COLO829 (cell line): ENCODE measurements at places on chromosomes 5 and 9.

DNA sequence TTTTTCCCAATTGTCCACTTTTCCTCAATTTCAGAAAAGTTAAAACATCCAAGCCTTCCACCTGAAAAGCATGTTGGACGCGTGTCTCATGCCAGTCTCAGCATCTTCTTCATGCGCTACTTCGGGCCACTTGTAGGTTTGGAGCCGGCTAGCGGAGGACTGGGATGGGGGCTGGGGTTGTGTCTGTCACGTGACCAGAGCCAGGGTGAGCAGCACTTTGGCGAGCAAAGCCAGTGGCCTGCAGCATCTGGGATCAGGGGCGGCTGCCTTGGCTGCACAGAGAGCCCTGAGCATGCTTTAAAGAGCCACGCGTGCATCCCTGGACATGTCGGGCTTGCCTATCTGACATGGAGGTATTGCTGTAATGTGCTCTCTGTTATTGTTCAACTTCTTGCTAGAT lies 41.2 kb downstream of the SLC6A3 start:
- no peak for DNase-seq

DNA sequence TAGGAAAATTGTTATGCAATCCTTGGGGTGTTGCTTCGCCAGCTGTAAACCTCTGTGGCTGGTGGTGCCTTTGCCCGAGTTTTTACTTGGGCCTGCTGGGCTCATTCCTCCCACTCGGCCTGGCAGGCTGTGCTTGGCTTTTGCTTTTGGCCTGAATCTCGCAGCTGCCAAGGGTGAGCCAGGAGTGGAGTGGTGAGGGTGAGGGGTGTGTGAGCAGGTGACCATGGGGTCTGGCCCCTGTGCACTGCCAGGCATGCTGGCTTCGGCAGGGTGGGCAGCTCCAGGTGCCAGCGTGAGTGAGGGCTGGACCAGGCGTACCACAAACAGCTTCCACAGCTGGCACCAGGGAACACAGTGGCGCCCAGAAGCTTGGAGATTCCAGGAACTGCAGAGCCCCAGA lies 12.6 kb upstream of the DHFR start:
- DNase-seq: no peak

DNA sequence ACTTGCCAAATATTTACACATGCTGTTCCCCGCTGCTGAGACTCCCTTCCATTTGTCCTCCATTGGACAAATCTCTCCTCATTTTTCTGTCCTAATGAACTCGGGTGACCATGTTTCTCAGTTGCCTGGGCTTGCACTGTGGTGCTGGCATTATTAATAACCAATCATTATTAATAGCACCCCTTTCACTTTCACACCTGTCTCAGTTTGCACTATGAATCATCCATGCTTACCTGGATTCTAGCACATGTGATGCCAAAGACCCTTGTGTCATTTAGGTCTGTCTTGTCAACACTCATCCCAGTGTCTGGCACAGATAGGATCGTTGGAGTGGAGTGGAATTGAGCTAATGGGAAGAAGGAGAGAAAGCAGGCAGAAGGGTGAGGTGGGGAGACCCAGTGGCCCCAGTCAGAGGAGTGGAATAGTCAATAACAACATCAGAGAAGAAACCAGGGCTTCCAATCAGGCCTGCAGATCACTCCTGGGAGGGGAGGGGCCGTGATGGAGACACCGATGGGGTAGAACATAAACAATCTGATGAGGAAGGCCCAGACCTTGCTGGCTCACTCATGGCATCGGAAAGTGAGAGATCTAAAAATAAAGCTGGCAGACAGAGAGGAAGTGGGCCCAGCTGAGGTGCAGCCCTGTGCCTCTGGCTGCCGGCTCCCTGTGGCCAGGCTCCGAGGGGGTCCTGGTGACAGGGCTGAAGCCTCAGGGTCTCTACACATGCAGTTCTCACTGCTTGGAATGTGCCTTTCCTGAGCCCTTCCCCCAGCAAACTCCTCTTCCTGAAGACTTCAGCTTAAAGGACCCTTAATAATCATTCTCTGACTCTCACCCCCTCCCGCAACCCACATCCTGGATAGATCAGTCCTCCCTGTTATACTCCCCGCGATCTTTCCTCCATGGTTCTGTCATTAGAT lies 33.5 kb upstream of the CRB2 start:
- no peak for DNase-seq

- no peak for DNase-seq
Observed at GRCh38 chr5:133222040-133222439, 170.2 kb downstream of the HSPA4 start.

- DNase-seq: peak; percentile 66
Observed at GRCh38 chr5:142548739-142549275, 137.1 kb downstream of the FGF1 start.

DNA sequence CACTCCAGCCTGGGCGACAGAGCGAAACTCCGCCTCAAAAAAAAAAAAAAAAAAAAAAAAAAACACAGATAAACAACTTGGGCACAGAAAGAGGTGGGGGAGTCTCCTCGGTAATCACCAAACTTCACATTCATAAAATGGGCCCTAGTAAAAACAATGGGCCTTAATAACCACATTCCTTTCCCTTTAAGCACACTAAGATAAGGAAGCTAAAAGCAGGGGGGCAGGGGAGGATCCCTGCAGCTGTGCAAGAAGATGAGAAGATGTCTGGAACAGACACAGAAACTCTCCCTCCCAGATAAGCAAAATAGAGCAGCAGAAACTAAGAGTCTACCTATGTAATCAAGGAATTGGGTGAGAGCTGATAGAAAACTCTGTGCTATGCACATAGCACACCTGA lies 111.2 kb upstream of the FAM174A start:
- no peak for DNase-seq

DNA sequence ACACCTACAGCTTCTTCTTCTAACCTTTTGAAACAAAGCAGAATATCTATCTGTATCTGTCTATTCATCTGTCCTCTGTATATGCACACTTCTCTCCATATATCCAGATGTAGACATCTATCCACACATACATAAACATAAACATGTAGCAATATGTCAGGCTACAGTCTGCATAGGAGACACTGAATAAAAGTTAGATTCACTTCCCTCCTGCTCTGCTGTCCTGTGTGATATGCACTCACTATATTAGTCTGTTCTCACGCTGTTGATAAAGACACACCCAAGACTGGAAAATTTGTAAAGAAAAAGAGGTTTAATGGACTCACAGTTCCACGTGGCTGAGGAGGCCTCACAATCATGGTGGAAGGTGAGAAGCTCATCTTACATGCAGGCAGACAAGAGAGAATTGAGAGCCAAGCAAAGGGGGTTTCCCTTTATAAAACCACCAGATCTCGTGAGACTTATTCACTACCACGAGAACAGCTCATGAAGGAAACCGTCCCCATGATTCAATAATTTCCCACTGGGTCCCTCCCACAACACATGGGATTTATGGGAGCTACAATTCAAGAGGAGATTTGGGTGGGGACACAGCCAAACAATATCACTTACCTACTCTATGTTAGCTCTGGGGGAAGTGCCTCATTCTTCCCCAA lies 24.1 kb downstream of the RANBP3L start:
- DNase-seq: no peak

GRCh38 chr5:5616247-5616895 lies 193.9 kb downstream of the ICE1 start:
- DNase-seq: no peak

DNA sequence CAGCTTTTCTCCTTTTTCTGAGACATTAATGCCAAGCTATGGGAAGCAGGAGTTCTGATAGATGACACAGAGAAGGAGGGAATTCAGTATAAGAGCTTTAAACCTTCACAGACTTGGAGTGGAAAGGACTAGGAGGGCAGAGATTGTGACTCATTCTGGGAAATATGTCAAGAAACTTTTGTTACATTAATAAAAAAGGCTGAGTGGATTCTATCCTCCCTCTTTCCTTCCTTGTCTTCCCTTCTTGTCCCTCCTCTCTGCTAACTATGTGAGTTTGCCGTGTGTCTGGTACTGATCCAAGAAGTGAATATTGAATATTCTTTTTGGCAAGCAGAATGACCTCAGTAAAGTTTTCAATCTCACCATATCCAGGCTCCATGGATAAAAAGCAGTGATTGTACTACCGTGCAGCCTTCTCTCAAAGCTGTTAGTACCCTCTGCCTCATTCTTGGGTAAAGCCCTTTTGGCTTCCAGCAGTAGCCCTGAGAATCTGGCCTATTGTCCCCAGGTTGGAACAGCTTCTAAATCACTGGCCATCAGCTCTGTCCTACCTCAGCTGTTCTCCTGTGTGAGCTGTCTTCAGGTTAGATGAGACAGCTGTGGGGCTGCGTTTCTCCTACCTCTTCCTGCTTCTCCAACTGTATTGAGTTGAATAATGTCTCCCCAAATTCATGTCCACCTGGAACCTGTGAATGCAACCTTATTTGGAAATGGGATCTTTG lies 73.9 kb downstream of the ATG10 start:
- DNase-seq: no peak

DNA sequence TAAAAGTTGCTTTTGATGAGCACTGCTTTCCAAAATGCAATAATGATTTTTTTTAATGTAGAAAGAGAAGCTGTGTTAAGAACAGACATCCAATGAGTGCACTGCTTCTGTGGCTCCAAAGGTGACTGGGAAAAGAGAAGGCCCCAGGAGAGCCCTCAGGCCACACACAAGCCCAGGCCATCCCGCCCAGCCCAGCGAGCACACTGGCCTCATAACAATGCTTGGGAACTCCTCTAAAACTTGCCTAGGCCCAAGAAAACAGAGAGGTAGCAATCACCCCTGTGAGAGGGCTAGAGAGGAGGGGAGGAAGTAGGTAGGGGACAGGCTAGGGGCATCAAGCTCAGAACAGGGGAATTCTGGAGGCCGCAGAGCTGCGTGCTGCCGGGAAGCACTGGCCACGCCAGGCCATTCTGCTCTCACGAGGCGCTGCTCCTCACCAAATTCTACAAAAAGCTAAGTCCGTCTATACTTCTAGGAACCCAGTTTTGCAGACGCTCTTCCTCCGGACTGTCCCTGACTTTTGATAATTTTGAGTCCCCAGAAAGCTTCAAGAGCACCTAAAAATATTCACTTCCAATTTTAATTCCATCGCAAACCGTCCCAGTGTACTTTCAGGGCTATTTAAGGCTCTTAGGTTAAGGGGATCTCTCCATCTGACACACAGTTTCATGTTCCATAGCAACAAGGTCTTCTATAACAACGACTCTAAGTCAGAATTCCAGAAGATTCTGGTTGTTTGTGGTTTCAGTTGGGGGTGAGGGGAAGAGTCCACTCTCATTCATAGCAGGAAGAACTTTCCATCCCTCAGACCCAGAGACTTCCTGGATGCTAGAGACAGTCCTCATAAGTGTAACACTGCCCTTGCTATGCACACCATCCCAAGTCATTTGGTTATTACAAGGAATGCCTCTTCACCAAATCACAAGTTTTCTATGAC lies 51.0 kb downstream of the HABP4 start:
- peak; percentile 58 for DNase-seq

GRCh38 chr9:106964822-106965525 lies 102.0 kb downstream of the ZNF462 start:
- DNase-seq: no peak

GRCh38 chr5:176954050-176954449 lies 52.5 kb downstream of the UIMC1 start:
- no peak for DNase-seq

GRCh38 chr5:138560971-138561370 lies 14.2 kb downstream of the HSPA9 start:
- DNase-seq: no peak

DNA sequence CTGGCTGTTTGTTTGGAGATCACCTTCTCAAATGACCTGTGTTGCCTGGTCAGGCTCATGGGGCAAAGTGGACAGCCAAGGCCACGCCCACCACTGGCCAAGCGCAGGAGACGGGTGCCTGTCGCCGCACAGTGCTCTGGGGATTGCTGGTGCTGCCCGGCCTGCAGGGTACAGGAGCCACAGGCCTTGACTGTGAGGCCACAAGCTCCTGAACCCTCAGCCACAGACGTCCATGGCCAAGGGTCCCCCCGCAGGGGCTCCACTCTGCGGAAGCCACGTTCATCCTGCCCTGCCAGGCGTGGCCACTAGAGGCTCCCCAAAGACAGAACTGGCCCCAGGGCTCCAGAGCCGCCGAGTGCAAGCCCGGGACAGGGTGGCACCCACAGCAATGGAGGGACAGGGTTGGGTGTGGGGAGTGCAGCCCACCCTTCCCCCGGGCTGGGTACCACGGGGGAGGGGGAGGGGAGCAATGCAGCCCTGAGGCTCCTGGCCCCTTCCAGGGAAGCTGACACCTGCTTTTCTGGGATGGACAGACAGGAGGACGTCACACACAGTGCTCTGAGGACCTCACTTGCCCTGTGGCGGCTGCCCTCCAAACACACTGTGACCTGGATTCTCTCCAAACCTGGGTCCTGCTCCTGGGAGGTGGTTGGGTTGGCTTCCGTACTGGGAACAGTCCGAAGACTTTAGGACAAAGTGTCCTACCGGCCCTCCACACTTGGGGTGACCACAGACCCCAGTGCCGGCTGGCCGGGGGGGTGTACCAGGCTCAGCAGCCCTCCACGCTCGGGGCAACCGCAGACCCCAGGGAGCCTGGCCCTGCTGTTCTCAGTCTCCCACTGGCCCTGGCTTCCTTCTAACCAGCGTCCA lies 21.5 kb downstream of the TPPP start:
- no peak for DNase-seq

DNA sequence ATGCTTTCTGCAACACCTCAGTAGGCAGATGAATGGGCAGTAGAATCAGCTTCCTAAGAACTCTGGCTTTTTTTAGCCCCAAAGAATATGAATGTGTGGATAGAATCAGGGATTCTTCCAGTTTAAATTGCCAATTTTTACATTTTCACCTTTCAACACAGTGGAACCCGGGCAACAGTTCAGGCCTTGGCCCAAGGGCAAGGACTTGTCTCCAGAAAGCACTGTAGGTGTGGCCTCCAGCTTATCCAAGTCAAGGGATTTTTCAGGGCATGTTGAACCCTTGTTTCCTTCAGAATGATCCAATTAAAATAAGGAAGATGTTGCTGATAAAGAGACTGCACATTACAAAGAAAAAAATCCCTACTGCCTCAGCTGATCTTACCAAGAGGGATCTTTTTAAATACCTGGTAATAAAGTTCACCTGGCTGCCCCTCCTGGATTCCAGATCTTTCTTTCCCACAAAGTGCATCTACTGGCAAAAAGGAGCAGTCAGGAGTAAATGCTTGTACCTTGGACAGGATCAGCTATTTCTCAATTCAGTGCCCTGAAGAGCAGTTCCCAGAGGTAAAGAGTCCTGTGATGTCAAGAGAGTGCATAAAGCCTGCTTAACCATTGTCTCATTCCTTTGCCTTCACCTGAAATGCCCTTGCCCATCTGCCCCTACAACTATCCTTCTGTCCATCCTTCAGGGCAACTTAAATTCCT lies 80.1 kb upstream of the PLPP6 start:
- DNase-seq: no peak

DNA sequence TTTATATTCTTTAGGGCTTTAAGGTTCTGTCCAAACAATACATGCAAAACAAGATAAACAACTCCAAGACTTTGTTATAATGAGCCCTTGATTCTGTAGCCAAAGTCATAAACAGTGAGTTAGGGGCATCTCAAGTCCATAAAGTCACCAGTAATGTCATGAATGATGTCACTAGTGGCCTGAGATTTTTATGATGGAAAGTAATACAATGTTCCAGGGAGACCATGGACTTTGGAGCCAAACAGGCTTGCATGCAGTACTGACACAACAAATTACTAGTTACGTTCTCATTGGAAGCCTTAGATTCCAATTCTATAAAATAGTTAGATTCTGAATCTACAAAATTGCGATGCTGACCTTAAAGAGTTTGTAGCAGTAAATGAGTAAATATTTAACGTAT lies 280.0 kb downstream of the HINT1 start:
- no peak for DNase-seq

- no peak for DNase-seq
Observed at GRCh38 chr5:118397236-118397635, 591.1 kb downstream of the DTWD2 start.

GRCh38 chr9:129483415-129484351 lies 137.2 kb downstream of the C9orf50 start:
- DNase-seq: peak; percentile 69
